Foreskin keratinocyte (primary cell): ENCODE measurements at places on chromosomes 12 and 14.

GRCh38 chr14:84492685-84493084 lies 1037.3 kb upstream of the FLRT2 start:
- DNase-seq, result peak; percentile 37

DNA sequence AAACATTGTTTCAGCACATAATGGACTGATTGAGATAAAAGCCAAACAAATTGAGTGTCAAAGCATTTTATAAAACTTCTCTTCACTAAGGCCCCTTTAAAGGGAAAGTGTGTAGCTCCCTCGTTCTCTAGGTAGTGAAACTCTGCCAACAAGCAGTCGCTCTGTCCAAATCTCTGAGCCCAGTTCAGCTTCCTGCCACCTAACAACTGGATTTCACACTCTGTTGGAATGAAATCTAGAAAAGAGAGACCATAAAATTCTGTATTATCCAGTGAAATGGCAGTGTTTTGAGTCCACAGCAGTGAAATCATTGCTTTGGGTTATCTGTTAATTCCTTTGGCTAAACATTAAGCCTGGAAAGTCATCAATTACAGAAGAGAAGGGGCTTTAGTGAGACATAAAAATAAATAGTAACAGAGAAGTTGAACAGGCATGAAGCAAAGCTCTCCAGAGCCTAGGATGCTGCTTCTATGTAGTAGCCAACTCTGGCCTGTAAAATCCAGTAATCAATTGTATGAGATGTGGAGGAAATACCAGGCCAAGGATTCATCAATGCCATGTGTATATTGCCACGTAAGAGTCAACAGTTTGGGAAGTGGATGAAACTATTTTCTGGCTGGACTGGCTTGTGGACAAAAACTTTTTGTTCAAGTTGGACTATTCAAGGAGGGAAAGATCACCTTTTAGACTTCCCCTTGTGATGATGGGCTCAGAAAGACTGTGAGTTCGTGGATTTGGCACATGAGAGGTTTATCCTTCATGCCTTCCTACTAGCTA lies 122.5 kb downstream of the WIF1 start:
- DNase-seq, result peak; percentile 44

DNA sequence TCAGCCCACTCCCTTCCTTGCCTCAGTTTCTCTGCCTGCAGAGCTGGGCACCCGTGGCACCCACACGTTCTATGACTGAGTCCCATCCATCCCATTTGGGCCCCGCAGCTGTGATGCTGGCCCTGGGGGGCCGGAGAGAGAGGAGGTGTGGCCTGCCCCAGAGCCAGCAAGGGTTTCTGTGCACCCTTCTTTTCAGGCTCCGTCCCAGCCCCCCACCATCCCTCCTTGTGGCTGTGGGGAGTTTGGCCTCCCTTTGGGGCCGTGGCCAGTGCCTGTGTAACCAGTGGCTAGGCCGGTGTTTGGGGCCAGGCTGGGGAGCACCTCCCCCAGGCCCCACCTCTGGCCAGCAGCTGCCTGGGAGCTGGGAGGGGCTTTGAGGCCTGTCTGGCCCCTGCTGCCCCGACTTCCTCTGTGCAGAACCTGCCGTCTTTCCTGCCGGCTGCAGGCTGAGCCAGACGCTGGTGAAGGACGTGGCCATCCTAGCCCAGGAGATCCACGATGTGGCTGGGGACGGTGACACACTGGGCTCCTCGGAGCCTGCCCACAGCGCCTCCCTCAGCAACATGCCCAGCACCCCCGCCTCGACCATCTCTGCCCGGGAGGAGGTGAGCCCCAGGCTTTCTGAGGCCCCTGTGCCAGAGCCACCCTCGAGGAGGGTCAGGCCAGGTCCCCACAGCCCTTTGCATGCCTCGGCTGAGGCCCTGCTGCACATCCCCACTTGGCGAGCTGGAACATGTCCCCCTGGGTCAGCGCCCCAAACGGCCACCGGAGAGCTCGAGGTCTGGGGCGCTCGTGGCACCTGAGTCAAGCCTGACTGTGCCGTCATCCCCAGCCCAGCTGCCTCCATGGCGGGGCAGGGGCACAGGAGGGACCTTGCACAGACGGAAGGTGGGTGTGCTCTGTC lies 27.7 kb downstream of the CEP170B start:
- DNase-seq, result no peak

DNA sequence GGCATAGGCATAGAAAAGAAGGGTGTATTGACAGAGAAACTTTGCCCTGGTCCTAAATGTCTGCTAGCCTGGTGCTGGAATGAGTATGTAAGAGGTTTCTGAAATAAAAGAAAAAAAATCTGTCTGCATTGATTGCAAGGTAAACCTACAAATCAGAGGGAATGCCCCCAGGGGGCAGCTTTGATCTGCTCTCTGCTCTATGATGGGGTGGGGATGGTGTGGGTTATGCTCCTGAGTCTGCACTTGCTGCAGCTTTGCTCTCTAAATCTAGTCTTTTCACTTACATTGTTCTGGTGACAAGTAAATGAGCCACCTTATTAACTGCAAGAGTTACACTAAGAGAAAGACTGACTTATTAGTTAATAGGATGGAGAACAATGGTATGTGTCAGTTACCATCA lies 468.4 kb upstream of the STXBP6 start:
- DNase-seq, result no peak

- no peak for DNase-seq
Observed at GRCh38 chr12:105820429-105821125, 318.2 kb downstream of the NUAK1 start.

- peak; percentile 53 for DNase-seq
Observed at GRCh38 chr14:50319293-50319692, 7.2 kb downstream of the DMAC2L start.

DNA sequence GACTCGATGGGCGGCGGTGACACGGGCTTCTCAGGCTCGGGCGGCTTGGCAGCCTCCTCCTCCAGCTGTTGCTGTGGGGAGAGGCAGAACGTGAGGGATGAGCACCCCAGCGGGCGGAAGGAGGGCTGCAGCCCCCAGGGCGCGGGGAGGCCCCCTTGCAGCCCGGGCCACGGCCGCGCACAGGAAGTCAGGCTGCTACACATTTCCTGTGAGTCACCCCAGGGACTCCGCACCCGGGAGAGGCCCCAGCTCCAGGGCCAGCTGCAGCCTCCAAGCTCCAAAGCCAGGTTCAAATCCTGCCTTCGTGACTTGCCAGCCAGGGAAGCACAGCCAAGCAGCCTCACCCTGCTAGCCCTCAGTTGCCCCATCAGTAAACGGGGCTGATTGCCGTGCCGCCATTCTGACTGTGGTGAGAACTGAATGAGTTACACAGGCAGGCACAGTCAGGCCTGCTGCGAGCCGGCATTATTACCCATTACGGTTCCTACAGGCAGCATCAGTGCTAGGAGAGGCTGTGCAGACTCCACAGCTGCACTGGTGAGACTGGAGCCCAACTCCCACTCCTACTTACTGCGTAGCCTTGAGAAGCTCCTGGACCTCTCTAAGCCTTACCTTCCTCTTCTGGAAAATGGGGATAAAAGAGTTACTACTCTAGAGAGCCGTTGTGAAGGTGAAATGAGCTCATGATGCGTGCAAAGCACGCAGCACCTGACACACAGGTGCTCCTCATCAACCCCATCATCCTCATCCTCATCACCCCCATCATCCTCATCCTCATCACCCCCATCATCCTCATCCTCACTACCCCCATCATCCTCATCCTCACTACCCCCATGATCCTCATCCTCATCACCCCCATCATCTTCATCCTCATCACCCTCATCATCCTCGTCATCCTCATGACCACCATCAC lies 100.9 kb downstream of the NCOR2 start:
- DNase-seq, result no peak

GRCh38 chr14:35963209-35963608 lies 137.1 kb downstream of the BRMS1L start:
- DNase-seq, result peak; percentile 4

DNA sequence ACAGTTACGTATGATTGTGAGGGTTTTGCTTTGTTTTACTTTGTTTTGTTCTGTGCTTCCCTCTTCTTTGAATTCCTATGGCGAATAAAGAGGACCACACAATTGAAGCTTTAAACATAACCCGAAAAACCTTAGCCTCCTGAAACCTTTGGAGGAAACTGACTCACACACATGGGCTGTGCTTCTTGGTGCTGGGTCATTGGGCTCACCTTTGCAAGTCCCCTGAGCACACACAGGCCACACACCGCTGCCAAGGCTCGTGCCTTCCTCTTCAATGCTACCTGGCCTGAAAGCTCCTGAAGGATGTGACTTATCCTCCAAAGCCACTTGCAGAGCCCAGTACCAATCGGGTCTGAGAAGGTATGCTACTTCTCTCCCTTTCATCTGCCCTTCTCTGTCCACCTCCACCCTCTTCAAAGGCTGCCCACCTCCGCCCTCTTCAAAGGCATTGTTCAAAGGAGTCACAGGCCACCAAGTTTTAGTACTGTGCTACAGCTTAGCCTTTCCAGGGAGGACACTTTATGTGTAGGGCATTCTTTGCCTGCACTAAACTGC lies 114.6 kb downstream of the FOXN3 start:
- DNase-seq, result no peak

- no peak for DNase-seq
Observed at GRCh38 chr12:88952562-88952942, 372.3 kb upstream of the KITLG start.

GRCh38 chr12:103944964-103945363 lies 14.8 kb downstream of the HSP90B1 start:
- DNase-seq, result no peak

- DNase-seq, result peak; percentile 48
Observed at GRCh38 chr12:65867394-65867793, 43.1 kb downstream of the HMGA2 start.

DNA sequence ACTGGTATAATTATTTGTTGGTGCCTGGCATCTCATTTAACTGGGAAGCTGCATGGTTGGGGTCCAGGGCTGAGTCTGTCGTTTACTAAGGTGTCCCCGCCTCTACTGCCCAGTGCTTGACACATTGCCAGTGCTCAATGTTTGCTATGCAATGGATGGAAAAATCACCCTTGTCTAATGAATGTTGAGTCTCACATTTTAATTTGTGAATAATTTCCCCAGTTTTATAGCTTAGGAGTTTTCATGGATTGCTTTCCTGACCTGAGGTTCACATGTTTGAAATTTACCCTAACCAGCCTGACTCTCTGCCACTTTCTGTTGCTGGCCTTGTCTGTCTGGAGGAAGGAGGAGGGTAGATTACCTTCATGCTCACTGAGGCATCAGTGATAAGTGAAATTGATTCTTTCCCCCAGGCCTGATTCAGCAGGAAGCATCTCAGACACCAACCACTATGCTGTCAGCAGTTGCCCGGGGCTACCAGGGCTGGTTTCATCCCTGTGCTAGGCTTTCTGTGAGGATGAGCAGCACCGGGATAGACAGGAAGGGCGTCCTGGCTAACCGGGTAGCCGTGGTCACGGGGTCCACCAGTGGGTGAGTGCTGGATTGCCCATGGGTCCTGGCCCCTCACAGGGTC lies 2.4 kb downstream of the DHRS2 start:
- DNase-seq, result peak; percentile 24

GRCh38 chr12:108162207-108162606 lies 33.1 kb downstream of the WSCD2 start:
- DNase-seq, result no peak

GRCh38 chr12:114913871-114914801 lies 230.2 kb upstream of the TBX3 start:
- peak; percentile 69 for DNase-seq
